Activated CD4-positive, alpha-beta memory T cell treated with anti-CD3 and anti-CD28 coated beads, Interleukin-2, amount 10 ng/mL, durations not matched to agents 7 days and 5 days (primary cell): ENCODE measurements at places on chromosomes 1 and 21. TPM values are rescaled to one million over a fixed set of nuclear protein-coding genes. Genes with fewer than 3 reads are reported as not detected.

CELA2B gene
- not detected for total RNA-seq

BMP8B gene
- 0.60 TPM for total RNA-seq

LCE2A gene
- not detected for total RNA-seq

SPEN gene
- total RNA-seq = 52.1 TPM

OR2L8 gene
- not detected for total RNA-seq

TENT5C gene
- total RNA-seq = 66.1 TPM

KCNK2 gene
- total RNA-seq = not detected

DCDC2B gene
- total RNA-seq = not detected

TCEANC2 gene
- total RNA-seq = 11.5 TPM

NTNG1 gene
- not detected for total RNA-seq

TNNI3K gene
- 0.43 TPM for total RNA-seq

PRRX1 gene
- total RNA-seq = not detected

GPR61 gene
- not detected for total RNA-seq

WDR4 gene
- total RNA-seq = 18.5 TPM

NEGR1 gene
- not detected for total RNA-seq

ZNF683 gene
- total RNA-seq = not detected

SLC2A5 gene
- 0.25 TPM for total RNA-seq

CD2 gene
- total RNA-seq = 340 TPM

TCHHL1 gene
- total RNA-seq = not detected

CCDC27 gene
- not detected for total RNA-seq

ENAH gene
- total RNA-seq = not detected

RSPH1 gene
- total RNA-seq = not detected

FAM72A gene
- 31.6 TPM for total RNA-seq

SYNC gene
- total RNA-seq = not detected

KCNJ10 gene
- total RNA-seq = not detected

LSS gene
- total RNA-seq = 56.1 TPM

ZMYND12 gene
- total RNA-seq = 1.3 TPM

LMOD1 gene
- total RNA-seq = not detected

MTARC2 gene
- total RNA-seq = not detected

NBPF4 gene
- not detected for total RNA-seq

KCNK1 gene
- total RNA-seq = 8.1 TPM

SRM gene
- 69.3 TPM for total RNA-seq

CR1 gene
- not detected for total RNA-seq

LRRC39 gene
- 0.53 TPM for total RNA-seq

PADI1 gene
- total RNA-seq = not detected

DMBX1 gene
- total RNA-seq = 0.38 TPM

F13B gene
- not detected for total RNA-seq

FCGR3A gene
- 0.18 TPM for total RNA-seq

C1QTNF12 gene
- total RNA-seq = 4.2 TPM

OR6K6 gene
- total RNA-seq = not detected

KIF26B gene
- total RNA-seq = not detected

CFAP45 gene
- 1.0 TPM for total RNA-seq

CD84 gene
- 23.3 TPM for total RNA-seq

DNAI4 gene
- total RNA-seq = 1.4 TPM

APOBEC4 gene
- not detected for total RNA-seq

TMEM269 gene
- total RNA-seq = not detected

FAM78B gene
- total RNA-seq = 0.10 TPM

S100A14 gene
- total RNA-seq = not detected
